Stimulated activated CD8-positive, alpha-beta memory T cell treated with anti-CD3 and anti-CD28 coated beads, Interleukin-4, amount 100 ng/mL, for 1 hour (primary cell): ENCODE measurements at places on chromosomes 12 and 14.

- no peak for DNase-seq
Measured at GRCh38 chr14:64683264-64683663, 21.0 kb upstream of the PLEKHG3 start.

DNA sequence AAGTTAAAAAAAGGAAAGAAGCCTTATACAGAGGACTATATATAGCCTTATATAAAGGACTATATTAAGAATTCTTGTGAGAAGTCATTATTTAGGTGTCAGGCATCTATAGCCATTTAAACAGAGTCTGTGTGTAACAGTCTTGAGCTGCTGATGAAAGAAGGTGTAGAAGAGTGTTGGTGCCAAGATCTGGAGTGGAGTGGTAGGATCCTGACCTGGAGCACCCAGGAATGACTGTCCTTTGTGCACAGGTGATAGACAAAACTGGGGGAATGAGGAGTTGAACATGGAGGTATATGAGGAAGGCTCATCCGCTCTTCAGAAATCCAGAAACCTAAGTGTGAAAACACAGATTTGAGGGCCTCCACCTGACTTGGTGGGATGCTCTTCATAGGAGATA, 747.3 kb downstream of the NRXN3 start:
- no peak for DNase-seq

GRCh38 chr14:94921882-94922585, 152.1 kb upstream of the GSC start:
- no peak for DNase-seq

- DNase-seq = no peak
Measured at GRCh38 chr14:24224618-24225071, 7.5 kb downstream of the NEDD8 start.

- DNase-seq = no peak
Measured at GRCh38 chr12:124411953-124412645, 117.2 kb downstream of the RFLNA start.

DNA sequence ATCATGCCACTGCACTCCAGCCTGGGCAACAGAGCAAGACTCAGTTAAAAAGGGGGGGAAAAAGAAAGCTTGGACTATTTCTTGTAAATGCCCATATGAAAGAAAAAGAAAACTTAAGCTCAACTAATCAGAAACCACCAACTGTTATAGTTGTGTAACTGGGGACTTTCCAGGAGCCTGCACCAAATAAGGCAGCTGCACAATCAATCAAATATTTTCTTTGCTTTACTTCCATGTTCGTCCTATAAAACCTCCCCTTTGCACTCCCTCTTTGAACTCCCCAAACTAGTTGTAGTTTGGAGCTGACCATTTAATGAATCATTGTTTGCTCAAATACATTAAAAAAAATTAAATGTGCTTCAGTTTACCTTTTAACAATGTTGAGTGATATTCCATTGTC, 54.9 kb downstream of the OTOGL start:
- DNase-seq = no peak

DNA sequence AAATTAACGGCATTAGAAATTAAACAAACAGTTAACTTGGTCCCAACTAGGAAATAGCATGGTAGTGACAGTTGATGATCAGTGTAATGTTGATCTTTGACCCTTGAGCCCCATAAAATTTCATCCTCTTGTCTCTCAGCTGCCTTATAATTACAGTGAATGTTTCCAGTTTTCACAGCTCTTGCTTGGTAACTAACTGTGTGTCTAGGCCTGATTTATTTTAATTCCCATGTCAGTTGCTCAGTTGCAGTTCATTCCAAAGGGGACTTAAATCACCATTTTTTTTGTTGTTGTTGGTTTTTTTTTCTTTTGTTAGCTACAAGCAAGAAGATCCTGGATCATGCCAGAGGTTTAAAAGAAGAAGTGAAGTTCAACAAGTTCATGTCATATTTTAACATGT, 1883.7 kb upstream of the FLRT2 start:
- DNase-seq = no peak
